ENCODE measurements at places on chromosomes 16 and 17. TPM values are rescaled to one million over a fixed set of nuclear protein-coding genes. Genes with fewer than 3 reads are reported as not detected.

DNA sequence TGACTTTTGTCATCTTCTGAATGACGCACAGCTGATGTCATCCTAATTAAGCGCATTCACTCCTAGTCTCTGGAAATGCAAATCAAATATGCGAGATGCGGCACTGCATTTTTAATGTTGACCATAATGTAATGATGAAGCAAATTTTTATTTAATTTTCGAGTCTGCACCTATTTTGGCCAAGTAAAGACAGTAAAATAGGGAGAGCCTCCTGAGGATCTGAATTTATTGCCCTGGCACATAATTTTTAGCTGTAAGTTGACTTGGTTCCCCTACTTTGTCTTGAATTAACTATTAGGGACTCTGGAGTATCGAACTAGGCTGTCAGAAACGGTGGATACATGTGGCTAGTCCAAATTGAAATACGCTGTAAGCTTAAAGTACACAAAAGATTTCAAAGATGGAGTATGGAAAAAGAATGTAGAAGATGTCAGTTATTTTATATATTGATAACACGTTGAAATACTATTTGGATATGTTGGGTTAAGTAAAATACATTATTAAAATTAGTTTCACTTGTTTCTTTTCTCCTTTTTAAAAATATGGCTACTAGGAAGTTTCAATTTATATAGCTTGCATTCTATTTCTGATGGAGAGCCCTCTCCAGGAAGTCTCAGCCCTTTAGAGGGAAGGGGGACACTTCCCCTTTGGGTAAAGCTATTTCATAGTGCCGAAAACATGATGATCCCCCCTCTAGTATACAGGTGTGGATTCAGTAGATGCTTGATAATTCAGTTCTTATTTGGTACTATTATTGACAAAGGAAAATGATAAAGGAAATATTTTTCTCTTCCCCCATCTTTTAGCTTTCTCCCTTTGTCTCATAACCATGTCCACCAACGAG, 991 bp downstream of the KPNA2 start:
- peak; percentile 58 for DNase-seq

GRCh38 chr17:60623415-60623814, 23.4 kb downstream of the PPM1D start:
- DNase-seq = no peak

- no peak for DNase-seq
These were observed 170.7 kb downstream of the NTN1 start for GRCh38 chr17:9192010-9192409.

DNA sequence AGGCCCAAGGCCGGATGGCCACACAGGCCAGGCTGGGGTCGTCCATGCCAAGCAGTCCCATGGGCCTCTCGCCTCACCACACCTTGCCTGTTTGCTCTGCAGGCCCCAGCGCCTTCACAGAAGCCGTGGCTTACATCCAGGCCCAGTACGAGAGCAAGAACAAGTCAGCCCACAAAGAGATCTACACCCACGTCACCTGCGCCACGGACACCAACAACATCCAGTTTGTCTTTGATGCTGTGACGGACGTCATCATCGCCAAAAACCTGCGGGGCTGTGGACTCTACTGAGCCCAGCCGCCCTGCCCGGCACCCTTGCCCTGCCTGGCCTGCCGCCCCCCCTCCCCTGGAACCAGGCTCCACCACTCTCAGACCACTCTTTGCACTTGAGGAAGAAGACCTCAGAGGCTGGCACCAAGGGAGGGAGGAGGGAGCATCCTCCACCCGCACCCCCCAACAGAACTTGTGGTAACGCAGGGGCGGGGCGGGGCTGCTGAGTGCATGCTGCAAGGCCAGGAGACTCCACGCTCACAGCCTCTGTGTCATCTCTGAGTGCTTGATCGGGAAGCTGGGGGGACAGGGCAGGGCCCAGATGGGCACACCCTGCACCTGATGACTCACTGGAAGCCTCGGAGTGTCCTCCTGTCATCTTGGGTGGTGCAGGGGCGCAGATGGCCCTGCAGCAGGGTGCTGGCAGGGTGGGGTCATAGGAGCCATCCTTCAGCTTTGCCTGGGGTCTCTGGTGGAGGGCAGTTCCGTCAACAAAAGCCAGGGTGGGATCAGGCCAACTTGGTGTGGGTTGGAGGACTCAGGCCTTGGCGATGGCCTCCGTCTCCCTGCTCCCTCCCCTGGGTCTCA, 81.5 kb downstream of the AMFR start:
- DNase-seq = no peak

DNA sequence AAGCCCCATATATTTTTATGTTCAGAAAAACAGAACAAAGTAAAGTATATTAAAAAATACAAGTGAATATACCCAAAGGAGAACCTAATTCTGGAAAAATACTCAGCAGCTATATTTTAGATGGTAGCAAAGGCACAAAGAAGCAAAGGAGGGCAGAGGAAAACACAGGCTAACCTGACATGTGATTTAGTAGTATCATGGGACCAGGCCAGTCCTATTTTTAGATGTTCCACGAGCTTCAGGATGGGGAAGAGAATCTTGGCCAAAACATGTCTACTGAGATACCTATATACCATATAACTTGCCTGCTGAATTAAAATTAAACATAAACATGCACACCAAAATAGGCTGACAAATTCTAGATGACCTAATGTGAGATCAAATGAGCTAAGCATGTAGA, 32.9 kb downstream of the SMYD4 start:
- DNase-seq = no peak

DNA sequence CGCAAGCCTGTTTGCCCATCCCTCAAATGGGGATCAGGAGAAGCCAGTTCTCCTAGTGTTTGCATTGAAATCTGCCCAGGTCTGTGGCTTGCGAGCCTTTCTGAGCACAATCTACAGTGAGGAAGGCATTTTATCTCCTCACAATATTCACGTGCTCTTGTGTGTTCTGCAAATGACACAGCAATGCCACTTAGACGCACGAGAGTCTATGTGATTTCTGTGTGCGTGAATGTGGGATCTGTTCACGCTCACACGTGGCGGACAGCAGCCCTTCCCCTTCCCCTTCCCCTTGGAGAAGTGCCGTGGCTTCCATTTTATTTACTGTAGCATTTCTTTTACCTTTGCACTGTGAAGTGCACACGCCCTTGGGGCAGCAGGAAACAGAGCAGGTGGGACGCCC, 17.7 kb upstream of the CBFA2T3 start:
- no peak for DNase-seq

DNA sequence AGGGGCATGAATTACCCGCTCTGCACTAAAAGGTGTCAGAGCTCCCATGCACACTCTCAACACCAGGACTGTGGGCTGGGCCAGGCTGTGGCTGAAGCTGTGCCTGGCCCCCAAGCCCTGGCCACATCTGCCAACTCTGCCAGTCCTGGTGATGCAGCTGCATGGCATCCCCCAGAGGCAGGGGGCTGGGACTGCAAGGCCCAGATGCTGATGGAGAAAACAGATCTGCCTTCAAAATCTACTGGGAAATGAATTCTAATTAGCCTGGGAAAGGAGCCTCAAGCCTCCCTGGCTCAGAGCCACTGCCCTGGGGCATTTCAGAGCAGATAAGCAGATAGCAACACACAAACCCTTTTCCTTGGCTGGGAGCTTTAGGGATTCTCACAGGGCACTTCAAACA, 3.4 kb downstream of the CHST6 start:
- peak; percentile 81 for DNase-seq

GRCh38 chr17:64245218-64246145, 17.6 kb downstream of the TEX2 start:
- DNase-seq = peak; percentile 66

DNA sequence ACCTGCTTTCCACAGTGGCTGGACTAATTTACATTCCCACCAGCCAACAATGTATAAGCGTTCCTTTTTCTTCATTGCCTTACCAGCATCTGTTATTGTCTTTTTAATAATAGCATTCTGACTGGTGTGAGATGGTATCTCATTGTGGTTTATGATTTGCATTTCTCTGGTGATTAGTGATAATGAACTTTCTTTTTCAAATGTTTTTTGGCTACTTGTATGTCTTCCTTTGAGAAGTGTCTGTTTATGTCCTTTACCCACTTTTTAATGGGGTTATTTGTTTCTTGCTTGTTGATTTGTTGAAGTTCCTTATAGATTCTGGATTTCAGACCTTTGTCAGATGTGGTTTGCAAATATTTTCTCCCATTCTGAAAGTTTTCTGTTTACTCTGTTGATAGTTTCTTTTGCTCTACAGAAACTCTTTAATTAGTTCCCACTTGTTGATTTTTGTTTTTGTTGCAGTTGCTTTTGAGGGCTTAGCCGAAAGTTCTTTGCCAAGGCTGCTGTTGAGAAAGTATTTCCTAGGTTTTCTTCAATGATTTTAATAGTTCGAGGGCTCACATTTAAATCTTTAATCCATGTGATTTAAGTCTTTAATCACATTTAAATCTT, 26.8 kb downstream of the ITGAM start:
- DNase-seq = no peak

The TPPP3 gene
- 0.69 TPM for total RNA-seq

- no peak for DNase-seq
These were observed 9.2 kb upstream of the NAT9 start for GRCh38 chr17:74785096-74785980.

GRCh38 chr16:56632156-56632847, at the start of gene MT1M:
Gene MT1M, plus strand, starts transcription at chr16:56632659. Its CDS starts 73 bp downstream, at chr16:56632732.
- DNase-seq = peak; percentile 28

DNA sequence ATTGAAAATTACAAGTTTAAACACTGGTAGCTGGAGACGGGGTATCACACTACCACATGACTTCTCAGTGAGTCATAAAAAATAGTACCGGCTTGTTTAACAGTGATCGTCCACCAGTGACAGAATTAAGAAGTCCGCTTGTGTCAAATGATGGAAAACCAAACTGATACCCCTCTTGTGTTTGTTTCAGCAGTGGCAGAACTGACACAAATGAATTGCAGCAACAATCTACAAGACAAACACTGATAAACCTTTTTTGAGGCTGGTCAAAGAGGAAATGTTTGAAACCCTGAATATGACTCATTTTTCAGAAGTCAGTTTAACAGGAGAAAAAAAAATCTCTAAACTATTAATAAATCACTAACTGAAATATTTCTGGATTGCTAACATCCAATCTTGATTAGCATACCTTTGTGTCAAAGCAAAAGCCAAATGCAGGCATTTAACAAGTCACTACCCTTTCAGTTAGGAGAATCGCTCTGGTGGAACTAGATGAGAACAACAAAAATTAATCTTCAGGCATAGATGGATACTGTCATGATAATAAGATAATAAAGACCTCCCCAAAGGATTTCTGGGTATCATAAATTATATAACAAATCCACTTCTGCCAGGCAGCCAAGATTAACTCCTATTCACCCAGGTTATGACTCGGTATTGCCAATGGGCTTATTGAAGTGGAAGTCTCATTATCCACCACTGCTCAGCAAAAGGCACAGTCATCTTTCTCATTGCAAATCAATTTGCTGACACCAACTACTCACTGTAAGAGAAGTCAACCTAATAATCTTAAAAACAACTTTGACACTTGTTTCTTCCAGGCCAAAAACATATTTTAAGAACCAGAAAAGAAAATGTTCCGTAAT, 20.8 kb downstream of the DCUN1D3 start:
- peak; percentile 64 for DNase-seq

- no peak for DNase-seq
These were observed 7.2 kb upstream of the MTSS2 start for GRCh38 chr16:70692873-70693671.

The PABPN1L gene
- not detected for total RNA-seq

GRCh38 chr16:87045466-87046216, 271.6 kb downstream of the C16orf95 start:
- DNase-seq = no peak

GRCh38 chr17:27241346-27241946, 52.5 kb upstream of the WSB1 start:
- peak; percentile 55 for DNase-seq

The UTP4 gene
- 37.4 TPM for total RNA-seq

GRCh38 chr17:58329810-58330537, 1.4 kb upstream of the TSPOAP1 start:
- no peak for DNase-seq

- peak; percentile 82 for DNase-seq
These were observed 5.3 kb downstream of the ZNF469 start for GRCh38 chr16:88387941-88388627.

The ALDH3A1 gene
- total RNA-seq = not detected

DNA sequence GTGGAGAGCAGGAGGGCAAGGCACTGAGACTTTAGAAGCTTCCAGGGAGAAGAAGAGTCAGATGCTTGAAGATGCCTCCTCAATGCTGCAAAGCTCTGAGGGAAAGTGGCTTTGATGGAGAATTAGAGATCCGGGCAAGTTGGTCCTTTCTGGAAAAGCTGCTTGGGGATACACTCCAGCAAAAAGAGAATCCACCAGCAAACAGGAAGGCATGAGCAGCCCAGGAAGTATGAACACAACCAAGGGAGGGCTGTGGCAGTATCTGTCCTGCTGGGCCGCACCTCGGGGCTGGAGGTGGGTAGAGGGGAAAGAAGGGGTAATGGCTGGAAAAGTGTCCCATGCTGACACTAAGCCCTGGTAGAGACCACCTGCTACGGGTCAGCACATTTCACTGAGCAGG, 5.3 kb downstream of the LMF1 start:
- no peak for DNase-seq

- no peak for DNase-seq
These were observed 80.7 kb downstream of the PLD6 start for GRCh38 chr17:17125136-17126084.

- peak; percentile 9 for DNase-seq
These were observed 147.9 kb downstream of the STX8 start for GRCh38 chr17:9427465-9428315.

All from M059J (cell line).